ENCODE measurements at places on chromosomes 12 and 14.

DNA sequence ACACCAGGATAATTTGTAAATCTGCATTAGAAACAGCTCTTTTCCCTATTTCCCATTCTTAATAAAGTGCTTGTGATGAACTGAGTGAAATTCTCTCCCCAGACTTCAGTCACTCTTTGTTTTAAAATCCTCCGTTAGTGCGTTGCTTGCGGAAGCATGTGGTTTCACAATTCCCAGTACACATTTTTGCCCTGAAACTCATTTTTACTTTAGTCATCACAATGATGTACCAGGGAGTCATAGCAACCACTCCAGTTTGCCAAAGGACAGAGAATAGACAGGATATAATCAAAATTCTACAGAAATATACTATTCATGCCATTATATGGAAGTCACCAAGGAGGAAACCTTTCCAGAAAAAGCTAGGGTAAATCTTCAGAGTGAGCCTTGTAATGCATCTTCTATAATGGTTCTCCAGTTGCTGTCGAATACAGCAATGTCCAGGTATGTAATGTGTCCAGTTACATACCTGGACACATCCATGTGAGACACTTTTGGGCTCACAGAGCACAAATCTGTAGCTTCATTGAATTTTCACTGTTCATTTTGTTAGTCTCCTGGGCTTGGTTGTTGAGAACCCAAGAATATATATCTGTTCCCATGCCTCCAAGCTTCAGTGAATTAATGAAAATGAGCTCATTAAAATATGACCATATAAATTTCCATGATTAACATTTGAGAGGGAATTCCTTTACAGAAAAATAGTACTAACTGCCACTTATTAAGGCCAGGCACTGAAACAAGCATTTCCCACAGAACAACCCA is 57.8 kb downstream of the GPR135 start:
- peak; percentile 94 for DNase-seq

- no peak for DNase-seq
These were observed 10.2 kb upstream of the ACSM4 start for GRCh38 chr12:7293670-7294069.

DNA sequence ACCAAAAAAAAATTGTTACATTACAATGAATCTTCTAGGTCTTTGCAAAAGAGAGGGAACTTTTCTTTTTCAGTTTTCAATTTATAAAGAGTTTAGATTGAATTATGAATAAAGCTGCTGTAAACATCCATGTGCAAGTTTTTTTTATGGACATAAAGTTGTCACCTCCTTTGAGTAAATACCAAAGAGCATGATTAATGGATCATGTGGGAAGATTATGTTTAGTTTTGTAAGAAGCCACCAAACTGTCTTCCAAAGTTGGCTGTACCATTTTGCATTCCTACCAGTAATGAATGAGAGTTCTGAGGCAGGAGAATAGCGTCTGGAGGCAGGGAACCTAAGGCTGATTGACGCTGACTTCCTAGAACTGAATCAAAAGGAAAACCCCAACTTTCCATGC is 30.2 kb downstream of the LEMD3 start:
- peak; percentile 5 for DNase-seq

- no peak for DNase-seq
These were observed 29.0 kb upstream of the SMOC1 start for GRCh38 chr14:69850086-69850735.

GRCh38 chr12:107459641-107460040 is 226.0 kb upstream of the PWP1 start:
- DNase-seq = no peak

DNA sequence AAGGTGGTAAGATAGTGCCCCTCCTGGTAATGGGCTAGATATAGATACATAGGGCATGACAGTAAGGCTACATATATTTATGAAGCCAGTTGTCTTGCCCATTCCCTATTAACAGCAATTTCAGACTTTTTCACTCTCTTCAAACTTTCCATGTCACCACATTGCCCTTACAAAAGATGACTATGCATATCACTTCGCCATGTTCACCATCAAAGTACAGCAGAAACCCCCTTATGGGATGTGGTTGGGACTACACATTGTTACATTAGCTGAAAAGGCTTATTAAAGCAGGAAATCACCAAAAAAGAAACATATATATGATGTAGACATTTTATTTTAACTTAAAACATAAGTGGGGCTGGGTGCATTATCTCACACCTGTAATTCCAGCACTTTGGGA is 9.8 kb upstream of the SMCO2 start:
- no peak for DNase-seq

DNA sequence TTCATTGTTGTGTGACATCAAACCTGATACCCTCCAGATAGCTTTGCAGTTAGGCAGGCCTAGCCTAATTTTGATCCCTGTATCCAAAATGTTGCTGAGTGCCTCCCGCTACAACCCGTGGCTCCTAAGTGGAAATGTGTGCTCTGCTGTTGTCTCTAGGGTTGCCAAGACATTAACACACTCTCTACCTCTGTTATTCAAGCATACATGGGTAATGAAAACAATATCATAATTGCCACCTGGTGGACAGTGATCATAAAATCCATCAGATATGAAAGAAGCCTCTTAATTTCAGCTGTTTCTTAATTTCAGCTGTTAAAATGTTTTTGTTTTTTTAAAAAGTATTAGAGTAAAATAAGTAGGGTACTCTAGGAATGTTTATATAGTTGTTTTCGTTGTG is 93.5 kb downstream of the PLEKHA5 start:
- DNase-seq = peak; percentile 60

GRCh38 chr14:71525663-71526221 is 406.5 kb upstream of the RGS6 start:
- DNase-seq = no peak

GRCh38 chr12:1176191-1176590 is 185.2 kb downstream of the ERC1 start:
- DNase-seq = no peak

DNA sequence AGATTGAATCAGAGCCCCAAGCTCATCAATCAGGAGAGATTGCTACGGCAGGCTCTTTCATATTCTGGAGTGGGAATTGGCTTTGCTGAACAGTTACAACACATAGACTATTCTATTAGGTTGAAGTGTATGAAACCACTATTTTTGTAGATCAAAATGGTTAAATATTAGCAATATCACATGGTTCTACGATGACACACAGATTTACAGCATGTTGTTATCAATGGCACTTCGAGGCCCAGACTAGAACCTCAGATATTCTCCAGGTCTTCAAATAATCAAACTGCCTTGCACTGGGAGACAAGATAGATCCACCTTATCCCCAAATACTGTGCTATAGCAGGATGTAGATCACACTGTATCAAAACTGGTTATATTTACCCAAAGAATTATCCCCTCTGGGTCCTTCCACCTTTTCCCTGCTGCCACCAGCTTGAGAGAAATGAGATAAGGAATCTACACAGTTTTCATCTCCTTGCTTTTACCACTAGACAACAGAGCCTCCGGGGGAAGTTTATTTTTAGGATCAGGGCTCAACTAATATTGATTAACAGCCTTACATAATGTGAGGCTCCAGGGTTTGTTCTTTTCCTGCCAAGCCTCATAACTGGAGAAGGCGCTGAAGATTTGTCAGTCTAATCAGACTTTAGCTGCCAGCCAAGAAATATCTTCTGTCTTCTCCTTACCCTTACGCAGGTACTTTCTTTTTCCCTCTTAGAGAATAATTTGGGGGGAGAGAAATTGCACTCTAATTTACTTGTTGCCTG is 507.1 kb downstream of the DIO2 start:
- DNase-seq = no peak

DNA sequence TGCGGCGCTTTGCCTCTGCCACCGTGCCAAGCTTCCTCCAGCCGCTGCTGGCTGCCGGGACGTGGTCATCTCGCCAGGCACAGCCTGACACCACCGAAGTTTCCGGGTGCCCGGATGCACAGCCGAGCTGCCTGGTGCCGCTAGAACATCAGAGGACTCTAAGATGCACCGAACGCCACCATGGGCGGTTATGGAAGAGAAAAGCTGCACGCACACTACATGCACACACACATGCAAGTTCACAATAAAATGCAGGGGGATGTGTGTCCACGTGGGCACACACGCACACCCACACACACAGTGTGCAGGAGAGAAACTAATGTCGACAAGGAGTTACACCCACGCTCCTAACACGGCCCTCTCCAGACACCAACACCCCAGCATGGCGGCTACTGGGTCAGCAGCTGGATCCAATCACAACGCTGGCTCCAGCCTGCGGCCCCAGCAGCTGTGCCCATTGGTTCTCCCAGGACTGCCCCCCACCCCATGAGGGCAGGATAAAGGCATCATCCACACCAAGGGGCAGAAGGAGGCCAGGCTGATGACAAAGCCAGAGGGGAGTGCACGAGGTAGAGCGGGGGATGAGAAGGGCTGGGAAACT is 82.7 kb downstream of the BCL11B start:
- DNase-seq = no peak

GRCh38 chr14:93032421-93032936 is 83.2 kb downstream of the ITPK1 start:
- peak; percentile 40 for DNase-seq

DNA sequence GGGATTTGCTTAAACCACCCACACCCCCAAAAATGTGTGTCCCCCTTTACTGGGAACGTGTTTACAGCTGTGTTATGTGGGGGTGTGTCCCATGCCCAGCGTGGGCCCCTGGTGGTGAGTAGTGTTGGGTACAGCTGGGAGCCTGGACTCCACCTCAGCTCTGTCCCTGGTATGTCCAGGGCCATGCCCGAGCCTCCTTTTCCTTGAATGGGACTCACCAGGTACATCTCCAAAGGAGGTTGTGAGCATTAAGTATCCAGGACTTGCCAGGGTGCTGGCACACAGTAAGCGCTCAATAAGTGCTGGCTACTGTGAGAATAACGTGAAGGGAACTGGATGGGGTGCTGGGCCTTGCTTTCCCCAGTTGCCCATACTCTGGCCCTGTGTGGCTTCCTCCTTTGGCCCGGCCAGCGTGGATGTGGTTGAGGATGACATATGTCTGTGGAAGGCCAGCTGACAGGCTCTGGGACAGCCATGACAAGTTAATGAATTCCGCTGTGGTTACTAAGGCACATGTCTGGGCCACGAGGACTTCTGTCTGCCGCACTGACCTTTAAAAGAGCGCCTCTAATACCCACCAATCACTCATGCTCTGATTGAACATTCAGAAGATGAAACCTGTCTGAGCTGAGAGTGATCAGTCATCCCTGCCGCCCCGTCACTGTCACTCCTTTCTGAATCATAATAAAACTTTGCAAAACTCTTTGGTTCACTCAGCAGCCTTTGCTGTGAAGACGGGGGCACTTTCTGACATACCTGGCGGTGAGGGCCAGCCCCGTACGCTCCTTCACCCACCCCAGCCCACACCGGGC is 74.7 kb downstream of the DIO3 start:
- DNase-seq = no peak

GRCh38 chr12:106248846-106249371 is 1.1 kb upstream of the CKAP4 start:
- DNase-seq = peak; percentile 33

DNA sequence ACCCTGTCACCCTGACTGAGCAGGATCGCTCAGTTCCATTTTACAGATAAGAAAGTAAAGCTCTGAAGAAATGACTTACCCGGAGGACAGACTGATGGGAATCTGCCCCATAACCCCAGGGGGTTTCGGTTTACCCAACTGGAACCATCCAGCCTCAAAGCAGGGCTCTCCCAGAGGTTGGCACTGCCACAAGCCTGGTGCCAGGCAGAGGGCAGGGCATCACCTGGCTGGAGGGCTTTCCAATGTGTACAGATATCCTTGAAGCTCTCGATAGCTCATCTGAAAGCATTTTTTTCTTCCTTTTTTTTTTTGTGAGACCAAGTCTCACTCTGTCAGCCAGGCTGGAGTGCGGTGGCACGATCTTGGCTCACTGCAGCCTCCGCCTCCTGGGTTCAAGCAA is 33.2 kb downstream of the STON2 start:
- DNase-seq = no peak

- peak; percentile 27 for DNase-seq
These were observed 339.6 kb upstream of the TBX3 start for GRCh38 chr12:115023279-115024265.

- peak; percentile 81 for DNase-seq
These were observed at the start of gene BCL7A for GRCh38 chr12:122021822-122022392. Gene BCL7A, plus strand, starts transcription at chr12:122021884. Its CDS starts 208 bp downstream, at chr12:122022092.

DNA sequence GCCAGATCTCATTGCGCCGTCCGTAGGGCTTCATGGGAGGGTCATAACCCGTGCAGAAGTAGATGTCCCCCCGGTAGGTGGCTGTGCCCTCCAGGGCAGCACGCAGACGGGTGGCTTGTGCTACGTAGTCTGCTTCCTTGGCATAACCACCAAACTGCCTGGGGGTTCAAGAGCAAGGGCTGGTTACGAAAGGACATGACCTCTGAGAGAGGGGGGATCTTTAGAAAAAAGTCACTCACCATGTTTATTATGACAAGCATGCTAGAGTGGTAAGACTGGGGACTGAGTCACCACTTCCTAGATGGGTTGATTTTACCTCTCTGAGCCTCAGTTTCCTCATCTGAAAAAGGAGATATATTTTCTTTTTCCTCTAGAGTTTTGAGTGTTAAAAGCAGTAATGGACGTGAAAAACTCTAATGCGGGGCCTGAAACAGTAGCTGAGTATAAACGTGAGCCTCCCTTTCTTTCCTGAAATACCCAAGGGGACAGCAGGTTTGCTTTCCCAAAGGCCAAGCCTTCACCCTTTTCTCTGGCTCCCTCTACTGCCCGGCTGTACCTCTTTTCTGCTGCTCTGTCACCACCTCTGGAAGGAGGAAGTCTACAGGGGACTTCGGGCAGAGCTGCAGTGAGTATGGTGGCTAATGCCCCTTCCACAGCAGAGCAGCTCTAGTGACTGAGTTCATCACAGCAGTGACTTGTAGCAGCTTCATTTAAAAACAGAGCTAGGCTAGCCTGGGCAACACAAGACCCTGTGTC is 23.5 kb upstream of the GPRC5D start:
- peak; percentile 40 for DNase-seq

- no peak for DNase-seq
These were observed 322.5 kb downstream of the ZFP36L1 start for GRCh38 chr14:68470361-68470760.

DNA sequence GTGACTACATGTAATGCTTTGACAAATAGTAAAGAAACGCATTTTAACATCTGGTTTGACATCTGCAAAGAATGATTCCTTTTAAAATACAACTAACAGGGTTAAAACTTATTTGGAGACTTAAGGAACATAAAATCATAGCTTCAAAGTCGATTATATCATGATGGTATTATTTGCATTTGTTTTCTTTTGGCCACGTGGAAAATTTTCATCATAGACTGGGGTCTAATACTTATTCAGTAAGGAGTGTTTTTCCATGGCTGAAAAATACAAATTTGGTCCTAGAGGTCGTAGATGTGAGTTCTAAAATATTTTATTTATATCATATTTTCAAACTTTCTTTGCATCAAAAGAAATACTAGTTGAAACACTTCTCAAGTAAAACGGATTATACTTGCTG is 31.5 kb upstream of the LMNTD1 start:
- DNase-seq = no peak

- DNase-seq = no peak
These were observed 46.9 kb upstream of the OTX2 start for GRCh38 chr14:56857216-56857615.

- no peak for DNase-seq
These were observed 177.6 kb downstream of the CAND1 start for GRCh38 chr12:67446716-67447115.

DNA sequence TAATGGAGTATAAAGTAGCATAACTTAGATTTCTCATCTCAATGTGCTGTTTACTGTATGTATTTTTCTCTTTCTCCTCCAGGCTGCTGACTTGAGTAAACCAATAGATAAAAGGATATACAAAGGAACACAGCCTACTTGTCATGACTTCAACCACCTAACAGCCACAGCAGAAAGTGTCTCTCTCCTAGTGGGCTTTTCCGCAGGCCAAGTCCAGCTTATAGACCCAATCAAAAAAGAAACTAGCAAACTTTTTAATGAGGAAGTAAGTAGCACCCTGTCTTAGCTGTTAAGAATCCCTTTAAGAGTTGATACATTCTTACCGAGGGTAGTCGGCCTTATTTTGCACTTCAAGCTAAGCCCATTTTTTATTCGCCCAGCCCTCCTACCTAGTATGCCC is 55.2 kb downstream of the WDR20 start:
- no peak for DNase-seq

Measured in LHCN-M2 (cell line).